Fibroblast of villous mesenchyme (primary cell): ENCODE measurements at places on chromosomes 2 and 18.

GRCh38 chr18:28124131-28125029 is 52.5 kb downstream of the CDH2 start:
- no peak for DNase-seq

- DNase-seq: peak; percentile 12
Observed at GRCh38 chr2:99970292-99970868, 172.0 kb downstream of the AFF3 start.

DNA sequence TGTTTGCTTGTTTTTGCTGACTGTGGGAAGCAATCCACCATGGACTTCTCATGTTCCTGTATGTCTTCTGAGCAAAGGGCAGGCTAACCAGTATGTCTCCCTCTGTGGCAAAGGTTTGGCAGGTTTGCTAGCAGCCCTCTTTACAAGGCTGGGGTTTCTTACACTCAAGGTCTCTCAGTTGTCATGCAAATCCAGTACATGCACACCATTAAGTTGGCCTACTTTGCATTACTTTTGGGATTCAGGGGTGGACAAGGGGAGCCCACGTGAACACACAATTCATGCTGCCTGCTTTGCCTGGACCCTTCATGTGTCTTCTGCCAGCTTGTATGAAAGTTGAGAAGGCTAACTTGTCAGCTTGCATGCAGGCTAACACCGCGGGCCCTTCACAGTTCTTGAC is 134.9 kb downstream of the LRRTM4 start:
- no peak for DNase-seq

- DNase-seq: no peak
Observed at GRCh38 chr2:72010647-72011369, 136.9 kb downstream of the CYP26B1 start.

DNA sequence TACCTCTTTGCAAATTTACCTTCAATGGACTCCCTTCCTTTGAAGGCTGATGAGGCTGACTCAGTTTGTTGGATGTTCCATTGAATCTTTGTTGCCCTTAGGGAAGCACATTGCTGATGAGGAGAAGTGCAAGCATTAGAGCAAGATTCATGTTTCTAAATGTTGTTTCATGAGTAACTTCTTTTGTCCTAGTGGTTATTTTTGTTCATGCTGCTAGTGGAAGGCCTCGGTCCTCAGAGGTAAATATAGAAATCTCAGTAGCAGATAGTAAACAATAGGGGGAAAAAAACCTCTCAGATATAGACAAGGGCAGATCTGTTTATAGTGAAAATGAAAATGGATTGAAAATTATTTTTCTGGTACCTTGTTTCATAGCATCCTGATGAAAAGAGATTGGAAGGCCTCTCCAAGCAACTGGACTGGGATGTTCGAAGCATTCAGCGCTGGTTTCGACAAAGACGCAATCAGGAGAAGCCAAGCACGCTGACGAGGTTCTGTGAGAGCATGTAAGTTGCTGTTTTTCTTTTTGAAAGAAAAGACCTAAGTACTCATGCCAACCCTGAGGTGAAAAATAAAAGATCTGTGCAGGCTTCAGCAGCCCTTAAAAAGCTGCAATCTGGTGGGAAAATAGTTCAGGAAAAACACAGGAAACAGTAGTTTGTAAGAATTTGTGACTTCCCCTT is 104.9 kb downstream of the CERS6 start:
- no peak for DNase-seq

DNA sequence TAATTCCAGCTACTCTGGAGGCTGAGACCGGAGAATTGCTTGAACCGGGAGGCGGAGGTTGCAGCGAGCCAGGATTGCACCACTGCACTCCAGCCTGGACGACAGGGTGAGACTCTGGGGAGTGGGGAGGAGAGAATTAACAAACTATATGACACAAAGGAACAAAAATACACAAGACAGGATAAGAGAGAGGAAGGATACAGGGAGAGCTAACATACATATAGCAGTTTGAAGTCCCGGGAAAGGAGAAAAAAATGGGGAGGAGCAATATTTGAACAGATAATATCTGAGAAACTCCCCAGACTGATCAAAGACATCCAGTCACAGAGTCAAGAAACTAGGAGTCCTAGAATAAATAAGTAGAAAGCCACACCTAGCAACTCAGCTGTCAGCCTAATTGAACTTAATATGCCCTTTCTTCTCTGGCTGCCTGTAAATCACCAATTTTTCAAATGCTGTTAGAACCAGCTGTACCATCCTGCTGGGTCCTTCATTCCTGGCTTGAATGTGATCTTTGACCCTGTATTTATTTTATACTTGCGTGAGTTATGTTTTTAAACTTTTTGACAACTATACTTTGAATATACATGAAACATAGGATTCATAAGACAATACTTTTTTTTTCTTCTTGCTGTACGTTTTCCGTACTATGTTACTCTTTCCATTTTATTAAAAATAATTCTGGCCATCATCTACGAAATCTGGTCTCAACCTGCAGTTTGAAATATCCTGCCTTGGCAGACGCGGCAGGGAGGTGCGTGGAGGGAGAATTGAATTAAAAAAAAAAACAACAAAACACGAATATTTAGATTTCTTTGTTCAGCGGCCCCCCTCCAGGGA is 876 bp upstream of the CYP27A1 start:
- DNase-seq: no peak

DNA sequence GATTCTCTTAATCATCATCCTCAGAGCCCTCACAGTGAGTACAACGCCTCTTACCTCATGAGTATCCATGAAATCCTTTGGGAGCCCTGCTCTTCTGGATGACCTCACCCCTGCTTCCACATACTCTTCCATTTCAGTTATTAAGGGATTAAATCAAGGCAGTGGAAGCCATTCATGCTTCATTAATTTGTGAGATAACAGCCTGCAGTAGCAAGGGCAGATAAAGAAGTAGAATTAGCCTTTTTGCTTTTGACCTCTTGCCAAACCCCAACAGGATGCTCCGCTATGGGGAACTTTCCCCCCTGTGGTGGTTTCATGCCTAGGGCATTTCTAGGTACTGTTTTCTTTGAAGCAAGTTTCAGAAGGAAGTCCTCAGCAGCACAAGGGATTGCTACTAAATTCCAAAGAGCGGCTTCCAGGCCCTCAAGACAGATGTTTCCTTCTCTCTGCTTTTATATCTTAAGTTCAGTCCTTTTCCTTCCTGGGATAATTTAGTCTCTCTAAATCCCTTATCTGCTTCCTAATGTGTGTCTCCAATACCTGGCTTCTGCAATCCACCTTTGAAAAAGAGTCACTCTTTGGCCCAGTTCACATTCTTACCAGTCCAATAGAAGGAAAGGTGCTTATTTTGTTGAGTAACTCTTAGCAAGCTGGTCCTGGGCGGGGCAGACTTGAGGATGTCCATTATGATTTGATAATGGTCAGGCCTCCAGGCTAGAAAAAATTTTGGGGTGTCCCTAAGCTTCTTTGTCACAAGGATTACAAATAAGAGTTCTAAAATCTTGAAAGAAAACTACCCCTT is 76.9 kb downstream of the MYO1B start:
- peak; percentile 54 for DNase-seq

DNA sequence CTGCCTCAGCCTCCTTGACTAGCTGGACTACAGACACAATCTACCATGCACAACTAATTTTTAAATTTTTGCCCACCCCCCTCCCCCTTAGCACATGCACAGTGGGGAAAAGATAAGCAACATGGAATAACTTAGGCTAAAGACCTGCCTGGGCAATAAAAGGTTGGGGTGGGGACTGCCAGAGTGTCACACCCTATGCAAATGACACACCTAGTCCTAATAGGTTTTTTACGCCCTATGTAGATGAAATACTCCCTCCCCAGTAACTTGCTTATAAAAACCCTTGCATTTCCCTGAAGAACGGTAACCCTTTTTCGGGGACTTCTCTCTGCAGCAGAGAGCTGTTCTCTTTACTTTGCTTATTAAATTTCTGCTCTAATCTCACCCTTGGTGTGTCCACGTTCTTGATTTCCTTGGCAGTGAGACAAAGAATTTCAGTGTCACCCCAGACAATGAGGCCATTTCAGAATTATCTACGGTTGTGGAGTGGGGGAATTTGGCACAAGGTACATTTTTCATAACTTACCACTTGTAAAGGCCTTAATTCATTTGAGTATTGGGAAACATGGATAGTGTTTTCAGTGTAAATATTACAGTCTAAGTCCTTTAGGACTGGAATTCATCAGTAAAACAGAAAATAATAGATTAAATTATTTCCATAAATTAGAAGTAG is 109.2 kb downstream of the NOL4 start:
- DNase-seq: no peak

GRCh38 chr2:239190361-239190760 is 210.5 kb downstream of the HDAC4 start:
- no peak for DNase-seq

GRCh38 chr2:180472133-180472532 is 465.0 kb upstream of the CWC22 start:
- peak; percentile 70 for DNase-seq

GRCh38 chr2:23387845-23388244 is 2.9 kb downstream of the KLHL29 start:
- no peak for DNase-seq

- DNase-seq: no peak
Observed at GRCh38 chr18:51382081-51382480, 184.6 kb upstream of the MEX3C start.

DNA sequence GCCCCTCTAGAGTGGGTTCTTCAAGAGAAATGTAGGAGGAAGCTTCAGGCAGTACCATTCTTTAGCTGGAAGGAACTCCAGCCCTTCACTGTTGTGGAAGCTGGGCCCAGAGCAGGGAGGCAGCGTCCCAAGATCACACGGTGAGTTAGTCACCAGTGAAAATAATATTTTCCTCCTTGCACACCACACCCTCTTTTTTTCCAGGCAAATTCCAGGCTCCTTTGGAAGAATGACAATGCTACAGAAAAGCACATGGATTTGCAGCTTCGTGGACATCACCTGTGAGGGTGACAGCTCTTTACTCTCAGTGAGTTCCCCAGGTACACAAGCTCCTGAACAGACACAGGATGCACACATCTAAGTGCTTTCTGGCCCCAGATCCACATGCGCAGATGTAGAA is 157.1 kb downstream of the COL6A3 start:
- DNase-seq: peak; percentile 80

GRCh38 chr18:49612515-49613033 is 50.7 kb downstream of the LIPG start:
- DNase-seq: no peak

- DNase-seq: no peak
Observed at GRCh38 chr18:55137602-55138001, 178.3 kb upstream of the CCDC68 start.

GRCh38 chr2:124424074-124424473 is 399.0 kb downstream of the CNTNAP5 start:
- DNase-seq: no peak

DNA sequence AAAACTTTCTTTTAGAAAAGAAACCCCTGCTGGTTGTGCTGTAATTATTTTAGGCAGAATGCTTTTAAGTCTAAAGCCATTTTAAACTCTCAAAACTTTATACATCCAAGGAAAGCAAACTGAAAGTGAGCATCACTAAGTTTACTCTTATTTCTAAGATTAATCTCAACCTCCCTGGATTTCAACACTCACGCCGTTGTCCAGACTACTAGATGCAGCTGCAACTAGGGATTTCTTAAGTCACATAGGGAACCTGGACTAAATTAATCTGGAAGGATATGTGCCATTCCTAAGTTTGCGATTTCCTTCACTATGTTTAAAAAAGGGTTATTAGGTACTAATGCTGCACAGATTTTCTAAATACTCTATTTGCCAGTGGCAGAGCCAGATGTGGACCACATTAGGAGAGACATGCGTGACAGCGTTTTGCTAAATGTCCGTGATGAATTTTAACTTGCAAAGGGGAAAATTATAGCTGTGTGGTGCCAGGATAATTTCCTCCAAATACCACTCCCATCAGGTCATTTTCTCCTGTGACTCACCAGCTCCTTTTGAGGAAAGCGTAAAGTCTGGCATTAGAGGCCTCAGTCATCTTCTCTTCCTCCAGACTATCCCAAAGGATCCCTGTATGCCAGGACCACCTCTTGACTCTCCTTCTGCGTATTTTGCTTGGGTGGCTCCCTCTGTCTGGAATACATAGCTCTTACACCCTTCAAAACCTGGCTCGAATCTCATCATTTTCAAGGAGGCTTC is 143.7 kb downstream of the ATL2 start:
- no peak for DNase-seq

GRCh38 chr2:5672749-5673144 is 19.4 kb upstream of the SOX11 start:
- no peak for DNase-seq

DNA sequence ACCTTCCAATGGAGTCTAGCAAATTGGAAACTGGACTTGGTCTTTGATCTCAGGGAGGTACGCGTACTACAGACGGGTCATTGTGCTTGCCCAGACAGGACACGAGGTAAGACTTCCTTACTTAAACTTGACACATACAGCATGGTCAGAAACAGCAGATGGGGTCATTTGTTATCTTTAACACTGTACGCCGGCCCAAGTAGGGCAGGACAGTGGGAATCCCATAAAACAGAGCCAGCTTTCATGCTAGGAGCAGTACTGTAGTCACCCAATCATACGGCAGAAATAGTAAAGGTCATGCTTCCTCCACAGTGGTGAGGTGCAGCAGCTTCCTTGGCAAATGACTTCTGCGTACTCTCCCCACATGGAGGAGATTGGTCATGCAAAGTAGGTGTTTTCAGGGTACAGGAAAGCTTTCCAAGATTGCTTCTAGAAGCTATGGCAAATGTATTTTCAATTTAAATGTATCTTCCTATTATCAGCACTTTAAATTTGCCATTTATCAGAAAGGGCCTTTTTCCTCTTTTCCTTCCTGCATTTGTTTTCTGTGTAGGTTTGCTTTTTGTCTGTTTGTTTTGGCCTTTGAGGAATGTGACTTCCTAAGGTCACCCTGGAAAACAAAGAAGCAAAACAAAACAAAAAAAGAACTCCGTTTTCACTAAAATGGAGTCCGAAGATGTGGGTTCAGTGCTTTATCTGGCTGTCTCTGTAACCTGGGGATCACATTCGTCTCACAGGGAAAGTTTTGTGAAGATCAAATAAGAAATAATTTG is 74.0 kb upstream of the DSG1 start:
- no peak for DNase-seq

- no peak for DNase-seq
Observed at GRCh38 chr2:79622508-79622907, 109.7 kb downstream of the CTNNA2 start.

DNA sequence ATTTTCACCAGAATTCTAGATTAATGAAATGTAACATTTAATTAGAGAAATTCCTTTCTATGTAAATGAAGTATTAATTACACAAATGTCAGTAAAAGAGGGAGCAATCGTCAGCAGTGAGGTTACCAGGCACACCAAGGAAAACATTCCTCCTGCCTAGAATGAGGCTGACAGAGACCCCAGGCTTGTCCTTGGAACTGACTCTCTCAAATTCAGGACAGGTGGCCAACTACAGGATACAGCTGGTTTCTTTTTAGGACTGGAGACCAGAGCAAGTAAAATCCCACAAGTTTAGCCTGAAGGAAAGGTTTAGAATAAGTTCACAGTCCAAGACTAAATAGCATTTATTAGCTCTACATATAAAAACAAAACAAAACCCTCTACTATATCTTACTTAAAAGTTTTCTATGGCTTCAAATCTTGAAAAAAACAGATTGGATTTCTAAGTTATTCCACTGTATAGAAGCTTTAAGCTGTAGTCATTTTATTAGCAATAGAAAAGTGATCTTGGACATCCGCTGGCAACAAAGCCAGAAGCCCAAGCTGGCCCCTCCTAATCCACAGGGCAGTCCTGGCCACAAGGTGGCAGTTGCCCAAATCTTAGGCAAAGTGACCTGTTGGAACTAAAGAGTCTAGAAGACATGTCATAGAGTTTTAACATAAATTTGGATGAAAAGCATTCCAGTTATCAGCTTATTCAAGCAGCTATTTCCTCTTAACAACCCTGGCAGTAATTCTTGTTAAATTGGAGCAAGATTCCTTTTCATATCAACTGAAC is 81.0 kb downstream of the SP3 start:
- DNase-seq: peak; percentile 59
